ENCODE measurements at places on chromosomes 11 and 22.

DNA sequence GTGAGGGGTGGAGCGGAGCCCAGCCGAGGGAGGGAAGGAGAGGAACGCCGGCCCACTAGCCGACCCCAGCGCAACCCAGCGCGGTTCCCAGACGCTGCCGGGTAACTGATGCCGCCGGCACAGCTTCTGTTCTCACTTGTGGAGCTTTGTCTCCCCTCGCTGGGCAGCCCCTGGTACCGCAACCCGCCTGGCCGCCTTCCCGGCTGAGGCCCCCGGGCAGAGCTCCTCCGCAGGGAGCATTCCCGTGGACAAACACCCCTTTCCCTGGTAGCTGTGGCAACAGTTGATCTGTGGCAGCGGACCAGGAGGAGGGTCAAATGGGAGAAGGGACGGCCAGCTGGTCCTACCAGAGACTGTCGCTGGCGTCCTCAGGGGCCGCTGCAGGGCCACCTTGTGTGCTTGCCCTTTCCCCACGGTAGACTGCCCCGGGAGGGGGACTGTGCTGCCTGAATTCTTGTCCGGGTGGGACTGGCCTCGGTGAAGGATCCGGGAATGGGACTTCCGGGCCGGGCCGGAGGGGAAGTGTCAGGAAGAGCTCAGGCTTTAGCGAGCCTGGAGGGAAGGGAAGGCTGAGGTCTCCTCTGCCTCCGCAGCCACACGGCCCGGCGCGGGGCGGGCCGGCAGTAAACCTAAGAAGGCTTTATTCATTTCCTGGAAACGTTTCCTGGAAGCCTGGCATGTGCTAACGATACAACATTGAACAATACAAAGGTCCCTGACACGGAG lies 468.0 kb downstream of the OPCML start:
- peak; percentile 26 for DNase-seq

GRCh38 chr11:75773595-75774353 lies 5.2 kb downstream of the DGAT2 start:
- DNase-seq, result no peak

GRCh38 chr11:116786966-116787365 lies 857 bp downstream of the ZPR1 start:
- DNase-seq, result no peak

DNA sequence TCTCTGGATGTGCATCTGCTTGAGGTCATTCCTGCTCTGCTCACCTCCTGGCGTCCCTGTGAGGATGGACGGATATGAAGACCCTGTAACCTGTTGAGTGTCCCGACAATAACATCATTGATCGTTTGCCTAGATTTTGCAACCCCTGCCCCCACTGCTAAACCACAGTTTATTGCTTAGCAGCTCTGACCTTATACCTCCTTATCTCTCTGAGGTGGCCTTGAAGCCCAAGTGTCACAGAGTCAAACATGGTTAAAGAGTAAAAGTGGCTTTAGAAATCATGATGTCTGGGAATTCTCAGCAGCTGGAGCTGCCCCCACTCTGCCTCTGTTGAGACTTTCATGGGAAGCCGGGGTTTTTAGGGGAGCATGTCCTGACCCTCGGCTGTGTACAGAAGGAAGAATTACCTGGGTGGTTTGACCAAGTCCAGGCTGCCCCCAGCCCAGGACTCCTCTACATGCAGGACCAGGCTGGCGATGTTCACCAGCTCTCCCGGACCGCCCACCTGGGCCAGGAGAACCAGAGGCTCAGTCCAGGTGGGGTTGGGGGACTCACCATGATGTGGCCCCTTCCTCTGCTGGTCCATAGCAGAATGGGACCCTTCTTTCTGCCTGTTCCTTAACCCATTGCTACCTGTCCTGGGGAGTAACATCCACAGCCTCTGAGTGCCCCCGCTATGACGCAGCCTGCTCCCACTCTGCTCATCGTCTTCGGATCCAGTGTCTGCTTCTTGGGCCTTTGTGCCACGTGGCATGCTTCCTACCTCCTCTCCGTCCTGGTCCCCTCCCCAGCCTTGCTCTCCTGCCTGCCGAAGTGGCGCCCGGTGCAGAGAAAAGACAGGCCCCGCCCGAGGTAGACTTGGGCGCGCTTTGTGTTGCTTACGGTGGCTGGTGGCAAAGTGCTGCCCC lies 33.4 kb upstream of the FTH1 start:
- no peak for DNase-seq

- no peak for DNase-seq
Observed at GRCh38 chr11:123640029-123640428, 14.4 kb downstream of the SCN3B start.

GRCh38 chr11:36775756-36776155 lies 177.7 kb upstream of the RAG2 start:
- no peak for DNase-seq

DNA sequence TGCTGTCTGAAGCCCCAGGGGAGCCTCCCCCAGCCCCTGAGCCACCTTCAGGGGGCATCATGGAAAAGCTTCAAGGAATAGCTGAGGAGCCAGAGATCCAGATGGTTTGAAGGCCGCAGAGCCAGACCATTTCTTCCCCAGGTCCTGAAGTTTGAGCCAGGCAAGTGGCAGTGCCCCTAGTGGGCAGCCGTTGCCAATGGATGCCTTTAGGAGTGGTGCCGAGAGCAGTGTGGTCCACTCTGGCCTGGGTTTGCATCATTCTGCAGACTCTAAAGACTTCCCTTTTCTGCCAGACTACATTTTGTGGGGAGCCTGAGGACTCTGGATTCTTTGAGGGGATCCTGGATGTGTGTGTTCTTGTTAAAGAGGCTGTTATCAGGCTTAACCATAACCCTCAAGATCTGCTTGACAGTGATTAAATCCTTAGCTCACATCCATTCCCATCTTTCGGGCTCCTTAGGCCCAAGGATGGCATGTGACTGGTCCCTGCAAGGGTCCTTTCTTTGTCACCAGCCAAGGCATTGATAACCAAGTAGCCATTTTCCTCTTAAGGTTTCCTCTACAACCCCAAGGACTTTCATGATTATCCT lies 13.1 kb downstream of the HINFP start:
- no peak for DNase-seq

GRCh38 chr11:16786131-16786530 lies 47.7 kb downstream of the C11orf58 start:
- no peak for DNase-seq

DNA sequence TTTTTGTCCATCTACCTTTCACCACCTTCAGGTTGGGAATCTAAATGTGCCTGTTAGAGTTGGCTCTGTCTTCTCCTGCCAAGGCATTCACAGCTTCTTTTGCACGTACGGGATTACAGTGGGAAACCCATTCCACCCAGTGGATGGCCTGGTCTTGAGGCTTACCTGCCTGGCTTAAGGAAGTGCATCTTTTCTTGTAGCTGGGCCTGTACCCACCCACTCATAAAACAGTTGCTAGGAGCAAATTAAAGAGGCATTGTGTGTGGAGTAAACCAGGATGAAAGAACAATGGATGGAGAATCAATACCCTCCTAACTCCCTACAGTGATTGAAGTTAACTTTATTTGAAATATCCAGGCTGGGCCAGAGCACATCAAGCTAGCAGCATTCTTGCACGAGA lies 71.6 kb downstream of the TEAD1 start:
- DNase-seq, result no peak

DNA sequence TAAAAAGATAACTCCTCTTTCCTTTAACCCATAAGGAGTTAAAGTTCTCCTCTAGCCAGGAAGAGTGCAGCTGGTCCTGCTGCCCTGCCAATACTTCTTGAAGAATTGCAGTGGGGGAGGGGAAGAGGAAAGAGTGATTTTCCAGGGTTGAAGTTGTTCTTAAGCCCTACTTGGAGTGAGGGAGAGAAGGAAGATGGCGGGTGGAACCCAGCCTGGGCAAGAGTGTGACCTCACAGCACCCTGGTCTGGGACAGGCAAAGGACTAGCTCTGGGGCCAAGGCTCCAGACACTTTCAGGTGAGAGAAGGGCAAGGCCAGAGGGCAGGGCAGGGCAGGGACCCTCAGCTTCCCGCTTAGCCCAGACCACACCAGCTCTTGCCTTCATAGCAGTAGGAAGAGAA lies 6.6 kb downstream of the TNKS1BP1 start:
- DNase-seq, result no peak

GRCh38 chr11:75236062-75236461 lies 4.5 kb upstream of the TPBGL start:
- DNase-seq, result no peak

DNA sequence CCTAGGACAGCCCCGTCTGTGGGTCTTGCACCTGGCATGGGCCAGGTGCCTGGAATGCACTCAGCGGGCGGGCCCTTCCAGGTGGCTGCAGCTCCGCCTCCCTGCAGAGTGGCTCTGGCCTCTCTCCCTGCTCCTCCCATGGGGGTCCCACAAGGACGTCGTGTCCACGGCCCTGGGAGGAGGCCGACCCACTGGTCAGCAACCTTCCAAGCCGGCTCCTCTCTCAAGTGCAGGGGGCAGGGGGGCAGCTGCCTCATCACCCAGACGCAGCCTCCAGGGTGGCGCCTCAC lies 41.9 kb downstream of the CERK start:
- no peak for DNase-seq

DNA sequence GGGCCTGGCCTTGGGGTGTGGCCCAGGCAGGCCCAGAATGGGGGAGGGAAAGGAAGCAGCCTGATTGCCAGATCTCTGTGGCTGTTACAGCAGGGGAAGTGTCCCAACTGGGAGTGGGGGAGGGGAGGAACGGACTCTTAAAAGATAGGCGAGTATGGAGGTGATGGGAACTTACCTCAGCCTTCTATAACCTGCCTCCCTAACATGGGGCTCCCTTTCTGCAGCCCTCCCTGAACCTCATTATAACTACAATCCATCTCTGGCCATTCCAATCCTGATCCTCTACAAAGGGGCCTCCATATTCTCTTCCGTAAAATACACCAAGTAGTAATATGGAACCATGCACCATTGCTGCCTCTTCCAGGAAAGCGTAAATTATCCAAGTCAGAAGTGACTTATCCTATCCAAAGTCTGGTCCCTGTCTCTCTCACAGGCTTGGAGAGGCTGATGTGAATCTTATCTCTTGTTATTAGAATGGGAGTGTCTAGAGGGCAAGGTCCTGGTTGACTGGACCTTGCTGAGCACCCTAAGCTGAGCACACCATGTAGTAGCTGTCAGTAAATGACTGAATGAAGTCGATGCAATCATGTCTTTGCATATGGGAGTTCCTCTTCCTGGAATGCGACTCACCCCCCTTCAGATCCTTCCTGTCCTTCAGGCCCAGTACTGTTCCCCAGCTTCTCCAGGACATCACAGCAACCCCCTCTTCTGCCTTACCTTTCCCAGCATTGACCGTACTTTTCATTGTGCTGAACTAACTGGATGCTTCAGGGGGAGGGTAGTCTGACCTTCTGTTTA lies 5.9 kb downstream of the RHOG start:
- no peak for DNase-seq

DNA sequence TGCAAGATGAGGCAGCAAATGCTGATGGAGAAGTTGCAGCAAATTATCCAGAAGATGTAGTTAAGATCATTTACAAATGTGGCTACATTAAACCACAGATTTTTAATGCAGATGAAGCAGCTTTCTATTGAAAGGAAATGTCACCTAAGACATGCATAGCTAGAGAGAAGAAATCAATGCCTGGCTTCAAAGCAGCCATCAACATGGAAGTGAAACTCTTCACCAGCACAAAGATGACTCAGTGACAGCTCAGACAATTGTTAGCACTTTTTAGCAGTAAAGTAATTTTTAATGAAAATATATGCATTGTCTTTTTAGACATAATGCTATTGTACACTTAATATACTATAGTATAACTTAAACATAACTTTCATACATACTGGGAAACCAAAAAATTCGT lies 71.4 kb downstream of the FANCF start:
- no peak for DNase-seq

GRCh38 chr11:59801160-59801706 lies 9.3 kb downstream of the MRPL16 start:
- no peak for DNase-seq

GRCh38 chr11:62547691-62548281 lies 1.2 kb upstream of the AHNAK start:
- DNase-seq, result no peak

- DNase-seq, result no peak
Observed at GRCh38 chr11:77187111-77187750, 59.2 kb downstream of the MYO7A start.

- no peak for DNase-seq
Observed at GRCh38 chr11:110165039-110165925, 72.1 kb downstream of the ZC3H12C start.

GRCh38 chr11:66112601-66113499 lies 42.8 kb downstream of the PACS1 start:
- peak; percentile 85 for DNase-seq

DNA sequence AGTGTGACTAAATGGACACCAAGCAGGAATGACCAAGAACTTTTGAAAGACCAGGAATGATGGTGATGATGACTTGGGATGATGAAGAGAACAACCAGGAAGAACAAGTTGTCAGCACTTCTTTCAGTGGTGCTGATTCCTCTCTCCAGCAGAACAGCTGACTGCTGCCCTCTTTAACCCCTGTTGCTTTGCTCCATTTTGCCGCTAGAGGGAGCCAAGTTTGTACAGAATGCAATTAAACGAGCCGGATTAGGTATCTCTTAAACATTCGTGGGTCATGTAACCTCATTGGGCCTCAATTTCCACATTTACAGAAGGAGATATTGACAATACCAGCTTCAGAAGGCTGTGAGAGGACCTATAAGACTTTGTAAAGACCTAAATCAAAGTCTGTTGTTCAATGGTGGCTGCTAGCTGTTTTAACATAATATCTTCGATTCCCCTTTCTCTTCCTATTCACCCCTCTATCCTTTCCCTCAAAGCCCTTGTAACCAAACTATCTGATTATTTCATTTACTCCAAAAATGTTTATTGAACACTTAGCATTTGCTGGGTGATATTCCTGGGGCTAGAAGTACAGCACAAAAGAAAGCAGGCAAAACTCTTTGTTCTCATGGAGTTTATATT lies 1.9 kb downstream of the OR4S1 start:
- DNase-seq, result peak; percentile 8

DNA sequence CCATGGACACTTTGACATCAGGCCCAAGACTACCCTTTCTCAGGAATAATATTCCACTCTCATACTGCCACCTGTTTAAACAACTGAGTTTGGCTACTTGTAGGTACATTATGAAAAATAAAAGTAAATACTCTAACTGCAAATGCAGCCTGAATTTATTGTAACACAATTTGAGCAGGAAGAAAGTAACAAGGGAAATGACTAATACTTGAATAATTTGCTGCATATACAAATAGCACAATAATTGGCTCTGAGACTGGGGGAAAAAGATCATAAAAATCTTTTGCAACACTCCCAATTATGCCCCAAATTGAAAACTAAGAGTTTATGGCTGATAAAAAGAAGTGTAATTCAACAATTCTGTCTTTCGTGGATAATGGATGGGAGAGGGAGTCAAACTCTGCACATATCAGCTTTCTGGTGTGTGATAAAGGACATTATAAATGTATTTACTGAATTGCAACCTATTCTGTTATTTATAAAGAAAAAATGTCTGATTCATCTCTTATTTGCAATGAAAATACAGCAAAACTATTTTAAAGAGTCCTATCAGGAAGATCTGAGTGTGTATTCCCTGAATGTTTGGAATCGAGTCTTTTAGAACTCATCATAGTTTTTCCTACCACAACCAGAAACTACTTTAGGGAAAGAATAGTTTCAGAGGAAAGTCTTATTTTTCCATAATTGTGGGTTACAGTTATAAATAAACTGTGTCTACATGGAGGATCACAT lies 359.0 kb downstream of the JRKL start:
- no peak for DNase-seq

All from non-pigmented ciliary epithelial cell (primary cell).